ENCODE measurements at places on chromosomes 3 and 15. TPM values are rescaled to one million over a fixed set of nuclear protein-coding genes. Genes with fewer than 3 reads are reported as not detected.

UBAP1L gene
- 4.5 TPM for total RNA-seq

ACSBG1 gene
- 5.5 TPM for total RNA-seq

CATSPER2 gene
- total RNA-seq: 2.8 TPM

GLT8D1 gene
- total RNA-seq: 69.9 TPM

MYL3 gene
- total RNA-seq: not detected

LRRC15 gene
- total RNA-seq: not detected

DNA sequence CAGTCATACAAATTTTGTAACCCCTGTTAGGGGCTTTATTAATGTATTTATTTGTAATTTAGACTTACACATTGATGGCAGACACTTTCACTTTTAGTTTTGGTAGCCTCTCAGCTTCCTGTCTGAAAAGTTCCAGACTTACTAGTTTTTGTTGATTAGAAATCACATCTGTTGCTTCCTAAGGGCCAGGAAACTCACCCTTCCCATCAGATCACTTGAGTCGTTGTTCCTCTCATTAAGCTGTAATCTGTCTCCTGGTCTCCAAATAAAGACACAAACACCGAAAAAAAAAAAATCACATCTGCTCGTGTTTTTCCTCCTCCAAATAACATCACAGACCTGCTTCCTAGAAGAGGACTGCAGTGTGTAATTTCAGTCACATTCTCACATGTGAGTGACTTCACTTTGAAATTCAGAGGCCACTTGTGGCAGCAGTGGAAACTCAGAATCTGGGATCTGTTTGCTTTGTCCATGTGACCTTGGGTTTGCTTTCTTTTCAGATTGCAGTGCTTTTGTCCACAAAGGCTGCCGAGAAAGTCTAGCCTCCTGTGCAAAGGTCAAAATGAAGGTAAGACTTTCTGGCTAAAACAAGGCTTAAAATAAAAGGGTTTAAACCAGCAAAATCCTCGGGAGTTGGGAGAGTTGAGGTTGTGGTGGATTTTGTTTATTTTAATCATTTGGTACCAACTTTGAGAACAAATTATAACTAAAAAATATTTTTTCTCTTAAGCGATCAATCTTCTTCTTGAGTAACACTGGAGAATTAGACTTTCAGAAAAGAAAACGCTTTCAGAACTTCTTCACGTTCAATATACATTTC lies 87.0 kb downstream of the KLHL25 start:
- peaks cover 40% of the 10 kb centered on the region for H3K4me1 ChIP-seq
- H3K27ac ChIP-seq: peak overlapping the region; percentile 68
- no peaks in the 10 kb centered on the region for H3K27me3 ChIP-seq

DNA sequence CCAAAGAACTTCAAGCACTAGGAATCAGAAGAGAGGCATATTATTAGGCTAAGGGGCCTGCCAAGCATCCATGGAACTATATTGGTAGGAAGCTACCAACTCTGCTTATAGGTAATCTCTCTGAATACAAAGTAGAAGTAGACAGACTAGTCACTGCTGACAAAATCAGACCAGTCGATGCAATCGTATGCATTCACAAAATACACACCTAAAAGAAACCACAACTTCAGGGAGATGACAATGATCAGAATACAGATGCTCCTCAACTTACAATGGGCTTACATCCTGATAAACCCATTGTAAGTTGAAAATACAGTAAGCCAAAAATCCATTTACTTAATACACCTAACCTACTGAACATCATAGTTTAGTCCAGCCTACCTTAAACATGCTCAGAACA lies 94.7 kb downstream of the FSIP1 start:
- H3K4me1 ChIP-seq: peaks cover 32% of the 10 kb centered on the region
- no peak overlapping the region for H3K4me3 ChIP-seq
- no peak for DNase-seq
- no peak overlapping the region for H3K27ac ChIP-seq
- no peaks in the 10 kb centered on the region for H3K36me3 ChIP-seq
- no peaks in the 10 kb centered on the region for H3K27me3 ChIP-seq

DNA sequence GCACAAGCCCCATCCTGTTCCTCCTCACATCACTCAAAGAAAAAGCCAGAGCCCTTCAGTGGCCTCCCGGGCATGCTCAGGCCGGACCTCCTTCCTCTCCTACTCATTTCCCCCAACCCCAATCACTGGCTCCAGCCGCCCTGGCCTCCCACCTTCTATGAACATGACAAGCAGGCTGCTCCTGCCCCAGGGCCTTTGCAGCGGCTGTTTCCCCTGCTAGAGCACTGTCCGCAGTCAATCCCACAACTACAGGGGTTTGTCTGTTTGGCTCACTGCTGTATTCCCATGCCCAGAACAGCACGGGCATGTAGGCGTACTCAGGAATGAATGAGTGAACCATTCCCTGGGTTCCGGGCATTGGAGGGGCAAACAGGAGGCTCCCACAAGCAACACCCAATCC lies 139.8 kb upstream of the PRR20G start:
- H3K27ac ChIP-seq: peak overlapping the region; percentile 97
- H3K36me3 ChIP-seq: no peaks in the 10 kb centered on the region
- H3K4me3 ChIP-seq: peak overlapping the region; percentile 70
- H3K4me1 ChIP-seq: peaks cover 59% of the 10 kb centered on the region
- DNase-seq: no peak

DNA sequence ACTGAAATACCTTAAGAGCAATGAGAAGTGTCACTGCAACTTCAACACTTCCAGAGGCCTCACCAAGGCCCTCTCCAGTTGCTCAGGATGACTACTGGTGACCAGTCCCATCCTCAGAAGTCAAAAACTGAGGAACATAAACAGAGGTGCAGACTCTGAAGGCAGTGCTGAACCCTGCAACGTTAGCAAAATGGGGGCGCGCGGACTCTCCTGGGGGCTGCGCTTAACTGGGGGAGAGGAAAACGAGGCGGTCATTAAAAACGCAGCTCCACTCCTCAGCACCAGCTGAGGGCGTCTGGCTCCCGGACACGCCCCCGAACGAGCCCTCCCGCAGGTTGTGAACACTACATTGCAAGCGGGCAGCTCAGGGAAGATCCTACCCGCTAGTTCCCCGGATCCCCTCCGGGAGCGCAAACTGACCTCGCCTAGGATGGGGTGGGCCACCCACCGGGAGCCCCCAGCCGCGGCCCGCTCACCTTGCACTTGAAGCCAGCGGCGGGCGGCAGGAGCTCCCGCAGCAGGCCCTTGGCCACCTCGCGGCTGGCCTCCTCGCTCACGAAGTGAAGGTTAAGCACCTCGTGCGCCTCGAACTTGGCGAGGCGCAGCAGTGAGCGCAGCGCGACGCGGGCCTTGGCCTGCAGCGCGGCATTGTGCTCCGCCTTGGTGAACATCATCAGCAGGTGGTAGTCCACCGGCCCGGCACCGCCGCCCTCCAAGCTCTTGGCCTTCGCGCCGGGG lies 711 bp downstream of the XXYLT1 start:
- no peaks in the 10 kb centered on the region for H3K27me3 ChIP-seq
- H3K4me3 ChIP-seq: peak overlapping the region; percentile 92
- no peaks in the 10 kb centered on the region for H3K36me3 ChIP-seq
- H3K27ac ChIP-seq: no peak overlapping the region

GRCh38 chr3:71468311-71469137 lies 115.0 kb downstream of the FOXP1 start:
- no peak overlapping the region for H3K27ac ChIP-seq
- no peaks in the 10 kb centered on the region for H3K27me3 ChIP-seq
- peaks cover 19% of the 10 kb centered on the region for H3K4me1 ChIP-seq
- peaks cover 3% of the 10 kb centered on the region for H3K36me3 ChIP-seq

GRCh38 chr15:47431501-47431900 lies 285.8 kb upstream of the SEMA6D start:
- H3K36me3 ChIP-seq: no peaks in the 10 kb centered on the region
- H3K27me3 ChIP-seq: no peaks in the 10 kb centered on the region
- no peak for DNase-seq
- peaks cover 5% of the 10 kb centered on the region for H3K4me1 ChIP-seq
- no peak overlapping the region for H3K4me3 ChIP-seq
- H3K27ac ChIP-seq: peak overlapping the region; percentile 2

GRCh38 chr15:68578980-68579935 lies at the start of gene CORO2B:
CORO2B (plus strand) TSS chr15:68578993; CDS start chr15:68579263, 270 bp downstream.
- no peaks in the 10 kb centered on the region for H3K36me3 ChIP-seq
- peaks cover 6% of the 10 kb centered on the region for H3K27me3 ChIP-seq
- peak within 1 kb of the TSS; percentile 1 for H3K27ac ChIP-seq

DNA sequence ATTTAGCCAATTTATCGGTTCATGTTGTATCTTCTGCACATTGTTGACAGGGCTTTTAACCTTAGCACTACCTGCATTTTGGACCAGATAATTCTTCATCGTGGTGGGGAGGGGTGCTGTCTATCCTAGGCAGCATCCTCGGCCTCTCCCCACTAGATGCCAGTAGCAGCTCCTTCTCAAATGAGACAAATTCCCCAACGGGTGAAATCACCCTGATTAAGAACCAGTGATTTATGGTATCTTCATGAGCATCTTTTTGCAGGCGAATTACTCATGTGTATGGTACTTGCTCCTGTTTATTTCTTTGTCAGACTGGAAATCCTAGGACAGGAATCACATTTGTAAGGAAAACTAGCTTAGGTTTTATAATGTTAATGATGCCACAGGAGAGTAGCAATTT lies 68.0 kb downstream of the C3orf70 start:
- H3K4me3 ChIP-seq: no peak overlapping the region
- no peak for DNase-seq
- H3K36me3 ChIP-seq: peaks cover 3% of the 10 kb centered on the region
- H3K27me3 ChIP-seq: no peaks in the 10 kb centered on the region
- no peaks in the 10 kb centered on the region for H3K4me1 ChIP-seq

GRCh38 chr3:14946236-14946635 lies 1.1 kb upstream of the NR2C2 start:
- H3K4me3 ChIP-seq: peak overlapping the region; percentile 94
- H3K27me3 ChIP-seq: no peaks in the 10 kb centered on the region
- H3K4me1 ChIP-seq: peaks cover 49% of the 10 kb centered on the region
- H3K36me3 ChIP-seq: peaks cover 3% of the 10 kb centered on the region
- no peak overlapping the region for H3K27ac ChIP-seq

- H3K36me3 ChIP-seq: no peaks in the 10 kb centered on the region
- peak; percentile 48 for DNase-seq
- no peak overlapping the region for H3K27ac ChIP-seq
- H3K4me3 ChIP-seq: no peak overlapping the region
- H3K4me1 ChIP-seq: peaks cover 7% of the 10 kb centered on the region
- H3K27me3 ChIP-seq: peaks cover 9% of the 10 kb centered on the region
Measured at GRCh38 chr3:71955240-71956068, 170.5 kb upstream of the PROK2 start.

DNA sequence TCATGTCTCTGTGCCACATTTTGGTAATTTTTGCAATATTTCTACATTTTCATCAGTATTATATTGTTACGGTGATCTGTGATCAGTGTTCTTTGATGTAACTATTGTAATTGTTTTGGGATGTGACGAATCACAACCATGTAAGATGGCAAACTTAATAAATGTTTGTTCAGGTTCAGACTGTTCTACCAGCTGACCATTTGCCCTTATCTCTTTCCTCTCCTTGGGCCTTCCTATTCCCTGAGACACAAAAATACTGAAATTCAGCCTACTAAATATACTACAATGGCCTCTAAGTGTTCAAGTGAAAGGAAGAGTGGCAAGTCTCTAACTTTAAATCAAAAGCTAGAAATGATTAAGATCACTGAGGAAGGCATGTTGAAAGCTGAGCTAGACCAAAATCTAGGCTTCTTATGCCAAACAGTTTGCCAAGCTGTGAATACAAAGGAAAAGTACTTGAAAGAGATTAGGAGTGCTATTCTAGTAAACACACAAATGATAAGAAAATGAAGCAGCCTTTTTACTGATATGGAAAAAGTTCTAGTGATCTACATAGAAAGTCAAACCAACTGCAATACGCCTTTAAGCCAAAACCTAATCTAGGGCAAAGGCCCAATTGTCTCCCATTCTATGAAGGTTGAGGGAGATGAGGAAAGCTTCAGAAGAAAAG lies 952.8 kb downstream of the ROBO1 start:
- H3K4me1 ChIP-seq: peaks cover 9% of the 10 kb centered on the region
- no peaks in the 10 kb centered on the region for H3K27me3 ChIP-seq
- no peak for DNase-seq
- no peak overlapping the region for H3K27ac ChIP-seq

GRCh38 chr15:58148633-58149445 lies 10.7 kb downstream of the AQP9 start:
- H3K4me3 ChIP-seq: no peak overlapping the region
- no peak overlapping the region for H3K27ac ChIP-seq
- no peaks in the 10 kb centered on the region for H3K27me3 ChIP-seq
- H3K36me3 ChIP-seq: no peaks in the 10 kb centered on the region
- no peaks in the 10 kb centered on the region for H3K4me1 ChIP-seq

- no peak overlapping the region for H3K4me3 ChIP-seq
- H3K27me3 ChIP-seq: no peaks in the 10 kb centered on the region
- H3K27ac ChIP-seq: no peak overlapping the region
- peaks cover 18% of the 10 kb centered on the region for H3K4me1 ChIP-seq
- no peaks in the 10 kb centered on the region for H3K36me3 ChIP-seq
Measured at GRCh38 chr15:53589520-53590057, 169.9 kb downstream of the WDR72 start.

GRCh38 chr3:193782276-193782647 lies 189.3 kb downstream of the OPA1 start:
- DNase-seq: no peak
- no peaks in the 10 kb centered on the region for H3K36me3 ChIP-seq
- peaks cover 93% of the 10 kb centered on the region for H3K27me3 ChIP-seq
- H3K4me1 ChIP-seq: peaks cover 63% of the 10 kb centered on the region
- H3K4me3 ChIP-seq: no peak overlapping the region

DNA sequence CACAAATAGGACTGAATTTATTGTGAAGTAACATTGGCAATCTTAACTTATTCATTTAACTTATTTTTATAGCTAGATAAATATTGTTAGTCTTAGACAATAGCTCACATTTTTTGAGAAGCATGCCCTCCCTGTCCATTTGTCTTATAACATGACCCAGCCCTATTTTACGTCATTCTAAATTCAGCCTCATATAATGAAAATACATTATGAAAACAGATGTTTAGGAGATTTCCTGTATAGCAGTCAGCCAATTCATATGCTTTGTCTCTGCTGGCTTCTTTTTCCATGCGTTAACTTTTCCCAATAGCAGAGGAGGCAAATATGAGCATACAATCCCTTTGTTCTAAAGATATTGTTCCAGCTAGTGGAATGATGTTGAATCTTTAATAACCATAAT lies 29.3 kb downstream of the CD200 start:
- no peaks in the 10 kb centered on the region for H3K27me3 ChIP-seq
- no peak for DNase-seq
- H3K4me3 ChIP-seq: no peak overlapping the region
- H3K4me1 ChIP-seq: peaks cover 11% of the 10 kb centered on the region

DNA sequence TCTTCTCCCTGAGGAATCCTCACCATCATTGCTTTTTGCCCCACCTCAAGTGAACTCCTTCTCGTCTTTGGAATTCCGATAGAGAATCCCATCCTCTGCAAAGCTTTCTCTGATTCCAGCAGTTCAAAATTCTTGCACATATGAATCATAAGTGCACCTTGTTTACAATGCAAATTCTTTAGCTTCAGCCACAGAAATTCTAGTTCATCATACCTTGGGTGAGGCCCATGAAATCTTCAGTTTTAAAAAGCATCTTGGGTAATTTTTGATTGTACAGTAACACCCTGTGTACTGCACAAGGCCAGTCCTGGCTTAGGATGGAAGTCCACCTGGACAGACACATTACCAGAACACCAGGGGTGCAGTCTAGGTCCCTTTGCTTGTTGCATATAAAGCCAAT lies 30.8 kb downstream of the MDFIC2 start:
- no peaks in the 10 kb centered on the region for H3K27me3 ChIP-seq
- H3K36me3 ChIP-seq: peaks cover 4% of the 10 kb centered on the region
- H3K4me3 ChIP-seq: no peak overlapping the region
- no peaks in the 10 kb centered on the region for H3K4me1 ChIP-seq
- no peak for DNase-seq

GRCh38 chr3:101518421-101518871 lies 5.4 kb upstream of the SENP7 start:
- no peak overlapping the region for H3K4me3 ChIP-seq
- no peak for DNase-seq

All from neural crest cell (in vitro differentiated cells).